GM12864 (cell line): ENCODE measurements at places on chromosomes 2 and 18.

DNA sequence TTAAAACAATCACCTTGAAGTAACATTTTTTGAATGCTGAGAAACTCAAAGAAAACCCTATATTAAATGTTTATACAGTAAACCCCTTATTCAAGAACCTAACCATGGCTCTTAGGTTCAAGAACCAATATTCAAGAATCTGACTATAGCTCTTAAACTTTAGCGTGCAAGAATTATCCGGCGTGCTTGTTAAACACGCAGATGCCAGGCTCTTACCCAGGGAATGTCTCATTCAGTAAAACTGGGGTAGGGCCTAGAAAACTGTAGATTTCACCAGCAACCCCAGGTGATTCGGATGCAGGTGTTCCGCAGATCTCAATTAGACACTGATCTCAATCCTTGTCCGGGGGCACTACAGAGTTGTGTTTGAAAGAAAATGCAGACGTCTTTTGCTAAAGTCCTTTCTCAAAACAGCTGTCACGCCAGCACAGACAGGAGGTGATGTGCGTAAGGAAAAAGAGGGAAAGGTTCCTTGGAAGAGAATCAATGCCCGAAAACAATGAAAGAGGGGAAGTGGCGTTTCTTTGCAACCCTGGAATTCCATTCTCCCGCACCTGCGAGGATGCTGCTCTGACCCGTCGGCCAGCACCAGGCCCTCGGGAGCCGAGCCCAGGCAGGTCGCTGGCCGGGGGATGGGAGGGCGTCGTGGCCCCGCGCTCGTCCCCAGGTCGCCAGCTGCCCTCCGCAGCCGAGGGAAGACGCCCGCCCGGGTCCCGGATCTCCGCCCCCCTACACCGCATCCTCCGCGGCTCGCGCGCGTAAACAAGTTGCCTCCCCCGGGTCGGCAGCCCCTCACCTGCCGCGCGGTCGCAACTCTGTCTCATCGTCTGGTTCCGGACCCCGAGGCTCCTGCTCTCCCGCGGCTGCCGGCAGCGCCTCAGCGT, 851 bp downstream of the EIF2AK3 start:
- no peak for DNase-seq

GRCh38 chr2:161033059-161033660, 127.1 kb upstream of the TANK start:
- DNase-seq, result no peak

GRCh38 chr2:201307876-201308275, 47.5 kb downstream of the CASP8 start:
- no peak for DNase-seq

DNA sequence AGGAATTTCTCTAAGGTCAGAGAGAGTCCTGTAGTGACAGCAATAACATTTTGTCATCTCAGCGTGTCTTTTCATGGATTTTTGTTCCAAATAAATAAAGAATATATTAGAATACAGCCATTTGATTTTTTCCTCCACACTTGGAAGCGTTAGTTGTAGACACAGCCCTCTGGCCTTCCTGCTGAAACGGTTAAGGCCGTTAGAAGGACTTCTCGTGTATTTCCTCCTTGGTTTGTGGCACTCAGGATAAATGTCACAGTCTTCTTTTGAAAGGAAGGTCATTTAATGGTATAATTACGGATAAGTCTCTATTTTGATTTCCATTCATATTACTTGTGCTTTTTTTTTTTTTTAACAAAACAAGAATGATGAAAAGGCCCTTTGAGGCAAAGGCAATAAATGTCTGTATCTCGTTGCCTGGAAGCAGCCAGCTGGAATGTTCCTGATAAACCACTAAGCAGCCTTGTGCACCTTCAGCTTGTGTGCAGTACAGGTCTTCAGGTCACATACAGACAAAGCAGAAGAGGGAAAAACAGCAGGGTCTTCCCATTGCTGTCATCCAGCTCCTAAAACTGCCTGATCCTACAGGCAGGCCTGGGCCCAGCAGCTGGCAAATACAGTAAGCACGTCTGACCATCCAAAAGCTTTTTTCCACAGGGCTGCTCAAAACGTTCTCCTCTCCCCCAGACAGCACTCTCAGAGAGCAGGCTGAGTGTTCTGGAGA, 14.4 kb downstream of the EFR3B start:
- DNase-seq, result no peak

- no peak for DNase-seq
Observed at GRCh38 chr2:38712413-38712812, 38.7 kb downstream of the SRSF7 start.

DNA sequence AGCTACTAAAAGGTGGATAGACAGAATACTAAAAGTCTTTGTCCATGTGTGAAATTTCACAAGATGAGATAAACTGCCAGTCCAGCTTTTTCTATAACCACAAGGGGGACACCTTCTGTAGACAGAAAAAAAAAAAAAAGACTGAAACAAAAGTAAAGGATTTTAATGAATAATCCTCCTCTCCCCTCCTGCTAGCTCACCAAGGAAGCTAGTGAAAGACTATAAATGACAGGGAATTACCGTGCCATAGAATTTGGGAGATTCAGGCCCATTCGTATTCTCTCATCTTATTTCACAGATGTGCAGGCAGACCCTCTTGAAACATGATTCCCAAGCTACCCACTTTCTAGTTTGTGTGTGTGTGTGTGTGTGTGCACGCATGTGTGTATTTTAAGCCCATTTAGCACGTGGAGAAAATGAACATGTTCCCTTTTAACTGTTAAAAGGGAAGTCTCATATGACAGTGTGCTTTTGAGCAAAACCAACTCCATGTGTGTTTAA, 36.3 kb upstream of the SLC8A1 start:
- no peak for DNase-seq

GRCh38 chr2:214503568-214503967, 92.7 kb downstream of the VWC2L start:
- DNase-seq, result no peak

DNA sequence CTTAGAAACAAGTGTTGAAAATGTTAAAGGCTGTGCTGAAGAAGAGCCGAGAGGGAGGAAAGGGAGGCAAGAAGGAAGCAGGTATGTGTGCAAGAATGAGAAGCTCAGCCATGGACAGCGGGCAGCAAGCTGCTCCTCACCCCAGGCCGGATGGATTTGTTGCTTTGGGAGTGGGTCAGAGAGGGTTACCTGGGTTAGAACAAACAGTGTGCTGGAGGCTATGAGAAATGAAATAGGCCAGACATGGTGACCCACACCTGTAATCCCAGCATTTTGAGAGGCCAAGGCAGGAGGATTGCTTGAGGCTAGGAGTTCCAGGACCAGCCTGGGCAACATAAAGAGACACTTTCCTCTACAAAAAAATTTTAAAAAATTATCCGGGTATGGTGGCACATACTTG, 97.5 kb downstream of the TANC1 start:
- DNase-seq, result no peak

- DNase-seq, result no peak
Observed at GRCh38 chr18:79641722-79642497, 37.7 kb upstream of the CTDP1 start.

DNA sequence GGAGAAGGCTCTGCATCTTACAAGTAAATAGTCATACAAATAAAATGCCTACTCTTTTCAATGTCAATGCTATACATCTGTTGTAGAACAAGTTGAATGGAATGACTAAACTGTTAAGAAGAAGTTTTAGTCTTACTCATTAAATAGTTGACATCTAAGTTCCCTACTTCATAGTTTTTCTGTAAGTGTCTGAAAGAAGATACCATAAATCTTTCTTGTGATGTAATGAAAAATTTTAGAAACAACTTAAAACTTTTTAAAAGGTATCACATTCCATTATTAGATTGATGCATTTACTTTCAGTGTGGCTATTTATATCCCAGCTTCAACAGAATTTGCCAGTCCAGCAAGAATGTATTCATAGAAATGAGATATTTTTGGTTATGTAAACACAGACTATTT, 185.2 kb upstream of the EPC2 start:
- no peak for DNase-seq

DNA sequence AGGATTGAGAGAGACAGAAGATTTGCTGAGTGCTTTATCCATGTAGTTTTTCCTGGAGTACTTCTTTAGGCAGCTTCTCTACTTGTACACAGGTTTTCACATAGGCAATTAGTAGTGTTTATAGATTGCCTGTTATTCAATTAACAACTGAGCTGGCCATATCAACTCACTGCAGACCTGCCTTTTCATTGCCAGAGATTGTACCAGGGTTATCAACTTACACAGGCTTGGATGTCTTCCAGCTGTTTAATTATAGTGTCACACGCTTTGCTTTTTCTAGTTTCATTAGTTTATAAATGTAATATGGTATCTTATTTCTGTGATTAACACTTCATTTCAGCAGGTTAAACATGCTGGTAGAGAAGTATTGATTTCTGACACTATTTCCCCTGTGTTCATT, 125.9 kb downstream of the GPD2 start:
- no peak for DNase-seq

GRCh38 chr18:55124078-55124763, 165.0 kb upstream of the CCDC68 start:
- no peak for DNase-seq

DNA sequence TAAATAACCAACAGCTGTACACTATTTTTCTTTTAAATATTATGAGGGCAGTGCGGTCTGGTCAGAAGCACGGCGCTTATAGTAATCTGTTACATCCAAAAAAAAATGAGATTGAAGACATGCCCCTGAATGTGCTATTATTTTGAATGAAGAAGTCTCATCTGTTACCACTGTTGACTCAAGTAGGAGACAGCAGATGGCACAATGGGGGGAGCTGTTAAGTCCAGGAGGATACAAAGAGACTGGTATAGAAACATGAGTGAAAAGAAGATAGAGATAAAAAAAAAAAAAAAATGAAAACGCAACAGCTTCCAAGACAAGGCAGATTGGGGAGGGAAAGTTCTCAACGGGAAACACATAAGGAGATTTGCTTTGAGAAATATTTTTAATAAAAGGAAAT, 425.5 kb upstream of the PKDCC start:
- DNase-seq, result no peak

DNA sequence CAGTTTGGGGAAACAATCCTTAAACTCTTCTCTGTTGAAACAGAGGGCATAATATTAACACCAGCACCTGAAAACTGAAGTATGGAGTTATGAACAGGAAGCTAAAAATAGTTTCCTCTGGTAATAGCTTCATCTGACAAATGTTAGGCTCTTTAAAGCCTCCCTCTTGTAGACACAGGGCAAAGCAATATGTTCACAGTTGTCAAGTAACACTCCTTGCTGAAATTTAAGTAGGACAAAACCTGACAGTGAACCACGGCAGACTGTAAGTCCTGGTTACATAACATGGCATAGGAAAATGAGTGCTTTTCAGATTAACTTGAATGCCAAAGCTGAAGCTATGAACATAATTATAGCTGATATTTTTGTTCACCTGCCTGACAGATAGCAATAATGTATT, 172.9 kb downstream of the CMPK2 start:
- no peak for DNase-seq

DNA sequence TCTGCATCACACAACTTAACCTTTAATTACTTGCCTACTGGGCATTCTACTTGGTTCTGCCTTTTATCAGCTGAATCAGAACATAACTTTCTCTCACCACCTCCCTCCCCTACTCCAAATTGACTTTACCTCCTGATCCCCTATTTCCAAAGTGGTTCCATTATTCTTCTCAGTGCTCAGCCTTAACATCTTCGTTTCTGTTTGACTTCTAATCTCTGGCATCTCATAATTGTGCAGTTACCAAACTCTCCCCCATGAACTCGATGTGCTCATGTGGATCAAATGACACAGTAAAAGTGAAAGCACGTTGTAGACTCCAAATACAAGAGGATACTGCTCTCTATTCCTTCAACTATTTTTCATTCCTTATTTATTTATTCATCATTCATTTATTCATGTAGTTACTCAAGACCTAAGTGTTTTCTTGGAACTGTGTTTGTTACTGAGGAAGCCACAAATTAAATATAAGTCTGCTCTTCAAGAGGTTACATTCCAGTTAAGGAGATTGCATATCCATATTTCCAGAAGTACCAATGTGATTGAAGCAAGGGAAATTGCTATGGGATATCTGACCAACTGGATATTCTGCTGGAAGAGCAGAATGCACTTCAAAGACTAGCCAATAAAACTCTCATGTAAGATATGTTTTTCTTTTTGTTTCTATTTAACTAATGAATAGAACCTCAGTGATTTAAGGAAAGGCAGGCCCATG, 158.8 kb downstream of the TMEFF2 start:
- DNase-seq, result no peak

DNA sequence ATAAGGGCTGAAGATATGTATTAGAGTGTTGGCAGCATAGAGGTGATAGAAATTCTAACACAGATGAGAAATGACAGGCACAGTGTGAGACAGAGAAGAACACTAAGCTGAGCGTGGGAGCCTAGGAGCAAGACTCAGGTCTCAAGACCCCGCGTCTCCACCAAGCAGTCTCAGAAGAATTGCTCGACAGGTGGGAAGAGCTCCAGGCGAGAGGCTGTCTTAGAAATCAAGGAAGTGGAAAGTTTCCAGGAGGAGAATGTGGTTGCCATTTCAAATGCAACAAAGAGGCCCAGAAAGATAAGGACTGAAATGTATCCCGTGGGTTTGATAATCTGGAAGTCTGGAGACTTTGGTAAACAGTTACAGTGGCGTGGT, 31.5 kb upstream of the CAB39 start:
- no peak for DNase-seq

GRCh38 chr2:205655779-205656456, 26.4 kb upstream of the NRP2 start:
- DNase-seq, result no peak
